Motor neuron (in vitro differentiated cells): ENCODE measurements at places on chromosomes 2 and 18. TPM values are rescaled to one million over a fixed set of nuclear protein-coding genes. Genes with fewer than 3 reads are reported as not detected.

The VIL1 gene
- total RNA-seq, result 0.16 and 0.31 TPM in 2 replicates

The KCNJ13 gene
- total RNA-seq, result 1.9 and 3.1 TPM in 2 replicates

The KRTCAP3 gene
- total RNA-seq, result 0.92 TPM in 1 of 2 replicates, not detected in the other

The UGT1A9 gene
- total RNA-seq, result not detected in 2 replicates

The BCL11A gene
- total RNA-seq, result 19.6 and 25.1 TPM in 2 replicates

The SH3BP4 gene
- total RNA-seq, result 40.3 and 41.1 TPM in 2 replicates

The IMPACT gene
- total RNA-seq, result 16.1 and 17.3 TPM in 2 replicates

The UGT1A10 gene
- total RNA-seq, result 0.40 and 0.81 TPM in 2 replicates

The RTN4 gene
- total RNA-seq, result 131 and 189 TPM in 2 replicates

The TACR1 gene
- 1.8 and 2.6 TPM in 2 replicates for total RNA-seq

The CACNB4 gene
- 19.9 and 21.6 TPM in 2 replicates for total RNA-seq

The GKN2 gene
- total RNA-seq, result 0.44 and 0.47 TPM in 2 replicates

The ZNF513 gene
- 19.5 and 19.6 TPM in 2 replicates for total RNA-seq

The POTEI gene
- 0.10 and 0.32 TPM in 2 replicates for total RNA-seq

The ODC1 gene
- 95.5 and 97.7 TPM in 2 replicates for total RNA-seq

The IL1RL1 gene
- total RNA-seq, result 0.50 TPM in 1 of 2 replicates, not detected in the other

The NYAP2 gene
- total RNA-seq, result 0.83 and 1.1 TPM in 2 replicates

The DNAH6 gene
- 0.14 TPM in 1 of 2 replicates, not detected in the other for total RNA-seq

The TRIM54 gene
- total RNA-seq, result 0.21 and 0.37 TPM in 2 replicates

The ABCG5 gene
- total RNA-seq, result 0.10 TPM in 1 of 2 replicates, not detected in the other

The TMEM17 gene
- 3.5 and 4.0 TPM in 2 replicates for total RNA-seq

The YIPF4 gene
- total RNA-seq, result 13.3 and 15.7 TPM in 2 replicates

The MC4R gene
- 0.66 and 0.83 TPM in 2 replicates for total RNA-seq

The SP9 gene
- total RNA-seq, result 11.1 and 13.2 TPM in 2 replicates

The GPBAR1 gene
- total RNA-seq, result 0.44 and 0.49 TPM in 2 replicates

The LRRC30 gene
- total RNA-seq, result not detected in 2 replicates

The MALL gene
- 0.27 and 0.47 TPM in 2 replicates for total RNA-seq

The MEP1B gene
- 0.09 and 0.19 TPM in 2 replicates for total RNA-seq

The RGPD3 gene
- 0.49 and 0.81 TPM in 2 replicates for total RNA-seq

The FAM161A gene
- 12.5 and 13.6 TPM in 2 replicates for total RNA-seq

The SERPINB12 gene
- total RNA-seq, result not detected in 2 replicates

The FAM124B gene
- total RNA-seq, result 0.65 and 0.97 TPM in 2 replicates

The CCDC141 gene
- total RNA-seq, result 0.85 TPM in 1 of 2 replicates, not detected in the other

The LIMS3 gene
- 0.49 TPM in 1 of 2 replicates, not detected in the other for total RNA-seq

The PLEK gene
- 0.23 TPM in 1 of 2 replicates, not detected in the other for total RNA-seq

The FEV gene
- total RNA-seq, result 0.16 TPM in 1 of 2 replicates, not detected in the other

The QPCT gene
- 31.7 and 35.4 TPM in 2 replicates for total RNA-seq

The MROH2A gene
- total RNA-seq, result not detected in 2 replicates

The IHH gene
- 0.28 TPM in 1 of 2 replicates, not detected in the other for total RNA-seq

The SH2D6 gene
- 0.41 and 0.47 TPM in 2 replicates for total RNA-seq

The CXCR4 gene
- total RNA-seq, result 5.8 and 6.0 TPM in 2 replicates

The GBX2 gene
- 9.1 and 10.5 TPM in 2 replicates for total RNA-seq

The LOXHD1 gene
- 0.06 TPM in 1 of 2 replicates, not detected in the other for total RNA-seq

The KCNG2 gene
- 0.20 TPM in 1 of 2 replicates, not detected in the other for total RNA-seq

The RAB27B gene
- 3.5 and 6.0 TPM in 2 replicates for total RNA-seq

The CRYGD gene
- 0.64 and 0.75 TPM in 2 replicates for total RNA-seq

The DCC gene
- total RNA-seq, result 0.05 TPM in 1 of 2 replicates, not detected in the other

The LIMS2 gene
- total RNA-seq, result 1.1 and 1.7 TPM in 2 replicates

The COLEC12 gene
- 1.0 and 1.1 TPM in 2 replicates for total RNA-seq

The SIGLEC15 gene
- total RNA-seq, result 0.31 and 0.32 TPM in 2 replicates

The SULT1C2 gene
- 0.45 and 0.52 TPM in 2 replicates for total RNA-seq

The CMPK2 gene
- total RNA-seq, result 2.1 and 2.2 TPM in 2 replicates

The TET3 gene
- 11.5 and 14.9 TPM in 2 replicates for total RNA-seq

The RAB6C gene
- 0.54 TPM in 1 of 2 replicates, not detected in the other for total RNA-seq

The AGXT gene
- 0.68 and 1.00 TPM in 2 replicates for total RNA-seq

The HPCAL1 gene
- 22.9 and 23.5 TPM in 2 replicates for total RNA-seq

The DCDC2C gene
- total RNA-seq, result not detected in 2 replicates

The IL1F10 gene
- not detected in 2 replicates for total RNA-seq
